ENCODE measurements at places on chromosomes 12 and 14.
A peak's percentile ranks its signal among the peaks of the same experiment; 100 is the strongest.

DNA sequence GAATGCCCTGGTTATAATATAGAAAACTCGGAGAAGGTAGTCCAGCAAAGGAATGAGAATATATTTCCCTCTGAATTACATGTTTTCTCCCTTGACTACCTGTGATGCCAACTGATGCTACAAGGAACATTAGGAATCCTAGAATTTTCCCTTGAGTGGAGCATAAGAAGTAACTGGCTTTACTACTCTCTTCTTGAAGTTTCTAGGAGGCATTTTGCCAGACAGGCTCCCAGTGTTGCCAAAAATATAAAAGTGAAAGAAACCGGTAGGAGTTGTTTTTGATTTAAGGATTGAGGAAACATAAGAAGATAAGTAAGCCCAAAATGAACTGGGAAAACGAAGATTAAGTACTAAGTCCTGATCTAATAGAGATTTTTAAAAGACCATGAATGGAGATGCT lies 693.4 kb downstream of the NOVA1 start:
- H3K4me3 ChIP-seq, result no peak overlapping the region
- H3K4me1 ChIP-seq, result no peaks in the 10 kb centered on the region
- H3K27me3 ChIP-seq, result no peaks in the 10 kb centered on the region
- no peak overlapping the region for H3K27ac ChIP-seq
- no peak for DNase-seq

DNA sequence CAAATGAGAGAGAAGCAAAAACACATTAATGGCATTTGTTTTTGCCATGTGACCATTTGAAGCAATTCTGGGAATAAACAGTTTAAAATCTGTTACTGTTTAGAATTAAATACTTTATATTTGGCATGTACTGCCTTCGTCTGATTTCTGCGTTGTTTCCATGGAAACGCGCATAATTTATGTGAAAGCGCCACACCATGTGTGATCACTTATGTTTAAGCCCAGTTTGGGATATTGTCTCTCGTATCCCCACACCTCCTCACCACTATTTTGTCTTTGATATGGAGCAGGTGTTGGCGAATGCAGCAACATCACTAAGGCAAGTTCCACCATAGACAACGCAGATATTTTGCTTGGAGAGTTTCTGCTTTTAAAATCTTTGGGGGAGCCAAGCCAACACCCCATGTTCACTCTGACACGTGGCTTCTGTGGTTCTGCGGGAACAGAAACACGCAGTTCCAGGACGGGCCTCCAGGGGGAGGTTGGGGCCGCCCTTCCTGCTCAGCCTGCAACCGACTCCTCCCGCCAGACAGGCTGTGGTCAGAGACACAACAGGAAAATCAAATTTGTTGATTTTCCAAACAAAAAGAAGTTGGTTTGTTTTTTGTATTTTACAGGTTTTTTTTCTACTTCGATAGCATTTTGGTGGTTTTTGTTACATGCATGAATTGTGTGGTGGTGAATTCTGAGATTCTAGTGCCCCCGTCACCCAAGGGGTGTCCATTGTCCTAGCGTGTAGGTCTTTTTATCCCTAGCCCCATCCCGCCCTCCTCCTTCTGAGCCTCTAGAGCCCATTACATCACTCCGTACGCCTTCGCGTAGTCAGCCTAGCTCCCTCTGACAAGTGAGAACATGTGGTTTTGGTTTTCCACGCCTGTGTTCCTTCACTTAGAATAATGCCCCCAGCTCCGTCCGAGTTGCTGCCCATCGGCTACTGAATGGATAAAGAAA lies 101.9 kb upstream of the SFSWAP start:
- H3K4me1 ChIP-seq, result no peaks in the 10 kb centered on the region
- no peak overlapping the region for H3K4me3 ChIP-seq
- no peaks in the 10 kb centered on the region for H3K36me3 ChIP-seq
- DNase-seq, result peak; percentile 62
- H3K27ac ChIP-seq, result no peak overlapping the region
- H3K27me3 ChIP-seq, result no peaks in the 10 kb centered on the region

- no peak for DNase-seq
- peaks cover 10% of the 10 kb centered on the region for H3K4me1 ChIP-seq
- no peaks in the 10 kb centered on the region for H3K27me3 ChIP-seq
Measured at GRCh38 chr12:125650587-125650986, 585.4 kb downstream of the AACS start.

- peak overlapping the region; percentile 96 for H3K4me3 ChIP-seq
- DNase-seq, result peak; percentile 38
- peak overlapping the region; percentile 68 for H3K27ac ChIP-seq
- peaks cover 5% of the 10 kb centered on the region for H3K4me1 ChIP-seq
- H3K27me3 ChIP-seq, result no peaks in the 10 kb centered on the region
Measured at GRCh38 chr14:65101631-65102440, 481 bp downstream of the MAX start.

DNA sequence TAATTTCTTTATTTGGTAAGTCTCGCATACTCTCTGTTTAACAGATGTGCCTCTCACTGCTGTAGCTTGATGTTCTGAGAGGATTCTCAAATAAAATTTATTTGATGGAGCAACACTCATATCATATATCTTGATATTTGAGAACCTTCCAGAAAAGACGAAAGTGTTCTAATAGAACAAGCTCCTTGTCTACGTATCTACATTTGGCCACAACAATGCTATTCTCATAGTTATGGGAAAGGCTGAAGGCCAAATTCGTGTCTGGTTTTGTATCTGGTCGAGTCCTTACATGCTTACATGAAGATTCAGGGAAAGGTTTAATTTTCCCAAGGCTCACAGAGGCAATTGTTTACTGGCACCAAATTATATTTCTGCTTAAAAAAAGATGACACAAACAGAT lies 186.7 kb upstream of the SLC38A2 start:
- peaks cover 23% of the 10 kb centered on the region for H3K4me1 ChIP-seq
- H3K27me3 ChIP-seq, result no peaks in the 10 kb centered on the region
- H3K36me3 ChIP-seq, result no peaks in the 10 kb centered on the region
- H3K4me3 ChIP-seq, result no peak overlapping the region

- peaks cover 54% of the 10 kb centered on the region for H3K36me3 ChIP-seq
- H3K27ac ChIP-seq, result no peak overlapping the region
- H3K27me3 ChIP-seq, result no peaks in the 10 kb centered on the region
- DNase-seq, result no peak
- H3K4me1 ChIP-seq, result no peaks in the 10 kb centered on the region
Measured at GRCh38 chr12:48773686-48774085, 15.2 kb downstream of the ADCY6 start.
